ENCODE measurements at places on chromosomes 4 and X.

- H3K27me3 ChIP-seq: no peaks in the 10 kb centered on the region
- no peaks in the 10 kb centered on the region for H3K36me3 ChIP-seq
- DNase-seq: no peak
- H3K27ac ChIP-seq: no peak overlapping the region
Observed at GRCh38 chr4:137861682-137862081, 329.4 kb upstream of the PCDH18 start.

DNA sequence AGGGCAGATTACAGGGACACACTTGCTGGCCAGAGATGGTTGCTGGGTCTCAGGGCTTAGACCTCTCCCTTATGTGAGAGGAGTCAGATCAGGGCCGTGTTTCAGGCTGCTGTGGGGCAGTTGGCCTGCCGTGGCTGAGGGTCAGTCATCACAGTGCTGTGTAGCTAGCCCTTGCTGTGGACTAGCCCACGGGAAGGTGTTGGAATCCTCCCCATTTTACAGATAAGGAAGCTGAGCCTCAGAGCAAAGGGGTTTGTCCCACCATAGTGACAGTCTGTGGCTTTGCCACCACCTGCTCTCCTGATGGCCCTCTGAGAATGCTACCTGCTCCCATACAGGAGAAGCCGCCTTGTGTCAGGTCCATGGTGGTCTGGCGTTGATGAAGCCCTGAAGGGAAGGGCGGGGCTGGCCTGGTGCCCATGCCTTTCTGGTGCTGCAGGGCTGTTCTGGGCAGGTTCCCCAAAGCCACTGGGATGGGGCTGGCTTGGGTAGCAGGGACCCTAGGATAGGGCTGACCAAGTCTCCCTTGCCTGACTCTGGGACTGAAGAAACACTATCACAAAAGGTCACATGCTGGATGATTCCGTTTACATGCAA is 2.4 kb upstream of the FAM53A start:
- H3K27me3 ChIP-seq: peaks cover 7% of the 10 kb centered on the region
- no peak overlapping the region for H3K27ac ChIP-seq
- DNase-seq: no peak
- peaks cover 8% of the 10 kb centered on the region for H3K36me3 ChIP-seq

GRCh38 chr4:15412461-15412860 is 15.4 kb upstream of the C1QTNF7 start:
- no peak for DNase-seq
- H3K27me3 ChIP-seq: no peaks in the 10 kb centered on the region
- no peak overlapping the region for H3K4me3 ChIP-seq
- H3K36me3 ChIP-seq: no peaks in the 10 kb centered on the region
- H3K4me1 ChIP-seq: no peaks in the 10 kb centered on the region

- no peaks in the 10 kb centered on the region for H3K27me3 ChIP-seq
- no peaks in the 10 kb centered on the region for H3K4me1 ChIP-seq
- H3K36me3 ChIP-seq: peaks cover 16% of the 10 kb centered on the region
- H3K4me3 ChIP-seq: no peak overlapping the region
- no peak for DNase-seq
Observed at GRCh38 chrX:102966701-102967100, 29.6 kb downstream of the RAB40AL start.

DNA sequence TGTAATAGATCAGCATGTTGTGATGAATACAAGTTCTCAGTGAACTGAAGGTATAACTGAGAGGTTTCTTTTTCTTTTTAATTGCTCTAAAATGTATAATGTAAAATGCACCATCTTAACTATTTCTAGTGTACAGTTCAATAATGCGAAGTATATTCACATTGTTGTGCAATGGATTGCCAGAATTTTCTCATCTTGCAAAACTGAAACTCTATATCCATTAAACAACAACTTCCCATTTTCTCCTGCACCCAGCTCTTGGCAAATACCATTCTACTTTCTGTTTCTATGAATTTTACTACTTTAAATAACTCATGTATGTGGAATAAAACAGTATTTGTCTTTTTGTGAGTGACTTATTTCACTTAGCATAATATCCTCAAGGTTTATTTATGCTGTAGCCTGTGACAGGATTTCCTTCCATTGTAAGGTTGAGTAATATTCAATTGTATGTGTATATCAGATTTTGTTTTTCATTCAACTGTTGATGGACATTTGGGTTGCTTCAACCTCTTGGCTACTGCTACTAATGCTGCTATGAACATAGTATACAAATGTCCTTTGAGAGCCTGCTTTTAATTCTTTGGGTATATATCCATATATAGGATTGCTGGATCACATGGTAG is 53.5 kb upstream of the NPFFR2 start:
- no peak for DNase-seq
- no peaks in the 10 kb centered on the region for H3K36me3 ChIP-seq
- no peak overlapping the region for H3K27ac ChIP-seq
- no peaks in the 10 kb centered on the region for H3K27me3 ChIP-seq

GRCh38 chr4:7513671-7514070 is 78.9 kb upstream of the PSAPL1 start:
- no peaks in the 10 kb centered on the region for H3K36me3 ChIP-seq
- H3K4me3 ChIP-seq: no peak overlapping the region
- H3K27ac ChIP-seq: no peak overlapping the region
- no peaks in the 10 kb centered on the region for H3K4me1 ChIP-seq

DNA sequence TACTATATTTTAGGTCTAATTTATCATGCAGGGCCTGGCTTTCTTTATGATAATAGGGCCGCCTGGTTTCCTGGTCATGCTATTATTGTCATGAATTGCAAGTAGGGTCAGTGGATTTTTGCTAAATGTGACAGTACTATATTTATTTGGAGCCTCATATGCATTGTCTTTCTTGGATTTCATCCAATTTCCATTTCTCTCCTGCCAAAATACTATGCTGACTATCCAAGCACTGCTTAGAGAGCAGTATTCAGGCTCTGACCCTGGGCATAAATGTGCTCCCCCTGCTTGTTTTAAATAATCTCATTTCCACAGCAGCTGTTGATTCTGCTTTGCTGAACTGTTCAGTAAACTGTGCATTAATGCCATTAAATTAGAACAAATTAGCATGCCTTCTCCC is 269.3 kb downstream of the GPM6A start:
- H3K4me1 ChIP-seq: no peaks in the 10 kb centered on the region
- DNase-seq: no peak
- H3K4me3 ChIP-seq: no peak overlapping the region
- H3K27me3 ChIP-seq: no peaks in the 10 kb centered on the region
- no peak overlapping the region for H3K27ac ChIP-seq

DNA sequence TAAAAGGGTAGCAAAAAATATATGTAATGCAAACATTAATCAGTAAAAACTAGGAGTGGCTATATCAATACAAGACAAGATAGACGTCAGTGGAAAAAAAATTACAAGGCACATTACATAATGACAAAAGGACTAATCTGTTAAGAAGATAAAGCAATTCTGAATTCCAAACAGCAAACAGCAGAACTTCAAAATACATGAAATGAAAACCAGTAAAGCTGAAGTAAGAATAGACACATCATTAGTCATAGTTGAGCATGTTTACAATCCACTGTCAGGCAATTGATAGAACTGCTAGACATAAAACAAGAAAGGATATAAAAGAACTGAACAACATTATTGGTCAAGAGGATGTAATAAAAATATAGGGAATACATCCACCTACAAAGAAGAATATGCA is 12.2 kb downstream of the SULT1B1 start:
- H3K27me3 ChIP-seq: no peaks in the 10 kb centered on the region
- no peaks in the 10 kb centered on the region for H3K36me3 ChIP-seq
- H3K4me1 ChIP-seq: no peaks in the 10 kb centered on the region

- H3K36me3 ChIP-seq: peaks cover 13% of the 10 kb centered on the region
- no peaks in the 10 kb centered on the region for H3K27me3 ChIP-seq
- H3K27ac ChIP-seq: no peak overlapping the region
- no peak for DNase-seq
- H3K4me1 ChIP-seq: peaks cover 2% of the 10 kb centered on the region
Observed at GRCh38 chrX:118595501-118596042, 100.0 kb downstream of the DOCK11 start.

GRCh38 chr4:74258963-74259362 is 49.3 kb upstream of the EPGN start:
- H3K4me3 ChIP-seq: no peak overlapping the region
- H3K4me1 ChIP-seq: no peaks in the 10 kb centered on the region
- peaks cover under 1% of the 10 kb centered on the region for H3K36me3 ChIP-seq

Measured in H9 (cell line).